Pons (tissue), 1 donor: ENCODE measurements at places on chromosomes 2 and 18.

DNA sequence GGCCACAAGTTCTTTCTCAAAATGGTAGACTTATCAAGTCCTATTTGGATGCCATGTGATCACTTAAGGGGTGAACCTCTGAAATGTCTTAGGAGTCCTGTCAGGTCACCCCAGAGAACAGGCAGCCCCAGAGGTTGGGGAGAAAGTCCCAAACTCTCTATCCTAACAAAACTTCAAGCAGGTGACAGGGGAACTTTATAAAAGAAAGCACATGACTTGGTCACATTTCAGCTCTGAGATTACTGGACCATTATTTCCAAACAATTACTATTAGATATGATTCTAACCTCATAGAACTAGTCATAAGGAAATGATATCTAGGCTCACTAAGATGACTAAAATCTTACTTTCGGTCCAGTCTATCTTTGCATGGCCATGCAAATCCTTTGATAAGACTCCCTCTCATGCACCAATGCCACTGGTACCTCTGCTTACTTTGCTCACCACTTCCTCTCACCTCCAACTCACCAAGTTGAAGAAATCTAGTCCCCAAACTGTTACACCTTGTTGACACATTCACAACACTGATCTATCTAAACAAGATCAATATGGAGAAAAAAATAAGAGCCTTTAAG lies 107.0 kb downstream of the GALNT14 start:
- no peak for DNase-seq

DNA sequence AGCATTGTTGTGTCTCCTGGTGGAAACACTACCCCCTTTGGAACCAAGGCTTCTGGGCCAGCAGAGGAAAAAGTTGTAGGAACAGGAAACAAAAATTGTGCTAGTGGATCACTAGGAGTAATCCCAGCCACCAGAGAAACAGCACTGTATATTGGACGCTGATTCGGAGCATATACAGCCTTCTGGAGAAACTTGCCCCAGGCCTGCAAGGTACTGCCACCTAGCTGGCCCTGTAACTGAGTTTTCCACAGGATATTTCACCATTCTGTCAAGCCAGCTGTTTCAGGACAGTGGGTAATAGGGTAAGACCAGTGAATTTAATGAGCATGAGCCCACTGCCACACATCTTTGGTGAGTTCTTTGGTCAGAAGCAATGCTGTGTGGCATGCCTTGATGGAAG lies 25.1 kb upstream of the EMILIN2 start:
- no peak for DNase-seq

DNA sequence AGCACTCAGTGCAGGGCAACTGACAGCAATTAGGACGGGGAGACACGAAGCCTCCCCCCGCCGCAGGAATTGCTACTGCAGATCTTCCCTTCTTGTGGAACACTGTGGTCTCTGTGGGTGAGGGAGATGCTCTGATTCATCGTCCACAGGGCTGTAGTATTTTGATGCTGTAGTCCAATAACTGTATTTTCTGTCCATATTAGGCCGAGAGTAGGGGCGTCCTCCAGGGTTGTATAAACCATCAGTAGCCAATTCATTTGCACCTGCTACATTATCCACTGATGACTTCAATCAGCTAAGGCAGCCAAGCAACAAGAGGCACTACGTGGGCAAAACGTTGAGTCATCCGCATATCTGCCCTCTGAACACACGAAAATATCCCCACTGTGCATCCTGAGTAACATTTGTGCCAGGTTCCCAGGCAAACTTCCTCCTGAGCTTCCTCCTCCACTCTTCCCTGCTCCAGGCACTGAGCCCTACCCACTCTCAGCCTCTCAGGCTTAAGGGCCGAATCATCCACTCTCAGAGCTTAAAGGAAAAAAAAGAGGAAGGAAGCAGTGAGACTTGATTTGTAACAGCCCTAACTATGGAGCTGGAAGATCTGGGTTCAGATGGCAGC lies 62.1 kb downstream of the LBH start:
- peak; percentile 6 for DNase-seq

DNA sequence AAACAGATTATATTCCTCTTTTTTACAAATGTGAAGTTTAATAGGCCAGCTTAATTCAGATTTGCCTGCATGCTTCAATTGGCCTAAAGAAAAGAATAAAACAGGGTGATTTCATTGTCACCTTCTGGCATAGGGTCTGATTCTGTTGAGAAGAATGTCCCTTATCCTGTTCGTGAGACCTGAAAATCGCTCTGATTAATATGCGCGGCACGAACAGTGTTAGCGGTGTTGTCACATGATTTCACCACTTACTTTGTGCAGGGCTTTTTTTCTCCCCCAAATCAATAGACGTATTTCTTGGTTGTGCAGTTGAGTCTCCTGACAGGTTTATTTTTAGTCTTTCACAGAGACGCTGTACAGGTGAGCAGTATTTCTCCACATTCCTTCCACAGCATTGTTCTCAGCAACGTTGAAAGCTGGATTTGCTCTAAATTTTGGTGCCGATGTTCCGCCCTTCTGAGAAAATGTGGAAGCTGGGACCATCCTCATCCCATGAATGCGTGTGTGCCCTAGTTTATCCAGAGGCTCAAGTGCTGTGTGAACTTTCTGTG lies 81.9 kb downstream of the ITGB1BP1 start:
- DNase-seq = no peak

DNA sequence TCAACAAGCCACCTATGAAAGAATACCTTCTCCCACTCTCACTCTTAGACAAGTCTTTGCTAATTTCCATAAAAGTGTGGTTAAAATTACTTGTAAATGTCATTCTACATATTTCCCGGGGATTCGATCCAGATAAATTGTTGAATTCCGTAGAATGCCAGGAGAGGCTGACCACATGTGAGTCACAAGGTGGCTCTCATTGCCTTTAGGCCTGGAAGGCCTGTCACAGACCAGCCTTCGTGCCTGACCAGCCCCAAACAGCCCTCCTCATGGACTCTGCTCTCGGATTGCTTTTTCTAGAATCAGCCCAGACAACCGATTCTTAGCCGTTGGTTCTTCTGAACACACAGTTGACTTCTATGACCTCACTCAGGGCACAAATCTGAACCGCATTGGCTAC lies 86.0 kb downstream of the RTN4 start:
- no peak for DNase-seq

DNA sequence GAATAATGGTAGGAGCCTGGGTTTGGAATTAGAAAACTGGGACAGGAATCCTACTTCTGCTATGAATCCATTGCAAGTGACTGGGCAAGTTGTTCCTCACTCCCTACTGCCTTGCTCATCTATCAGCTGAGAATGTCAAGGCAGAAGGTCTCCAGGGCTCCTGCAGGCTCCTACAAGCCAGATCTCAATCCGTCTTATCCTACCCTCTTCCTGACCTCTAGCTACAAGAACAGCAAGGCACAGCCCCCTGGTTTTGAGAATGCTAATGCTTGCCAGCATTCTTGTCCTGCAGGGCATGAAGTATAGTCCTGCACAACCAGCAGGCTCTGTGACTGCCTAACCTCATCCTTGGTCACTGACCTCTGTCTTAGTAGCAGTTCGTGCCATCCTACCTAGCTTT lies 141.9 kb upstream of the TNP1 start:
- DNase-seq = no peak

DNA sequence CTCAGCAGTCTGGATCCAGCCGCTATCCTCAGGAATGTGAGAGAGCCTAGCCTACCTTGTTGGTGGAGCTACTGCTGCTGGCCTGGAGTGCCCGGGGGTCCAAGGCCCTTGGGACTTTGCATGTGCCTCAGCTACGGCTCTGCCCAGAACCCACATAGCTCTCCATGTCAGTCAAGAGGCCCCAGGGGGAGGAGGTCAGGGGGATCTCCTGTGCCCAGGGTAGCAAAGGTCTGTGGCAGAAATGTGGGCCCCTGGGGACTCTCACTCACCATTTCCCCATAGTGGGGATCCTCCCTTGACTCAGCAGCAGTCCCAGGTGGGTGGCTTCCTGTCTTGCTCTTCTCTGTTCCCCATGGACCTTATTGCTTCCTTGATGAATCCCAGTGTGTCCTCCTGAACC lies 342.7 kb upstream of the CHAC2 start:
- DNase-seq = no peak

DNA sequence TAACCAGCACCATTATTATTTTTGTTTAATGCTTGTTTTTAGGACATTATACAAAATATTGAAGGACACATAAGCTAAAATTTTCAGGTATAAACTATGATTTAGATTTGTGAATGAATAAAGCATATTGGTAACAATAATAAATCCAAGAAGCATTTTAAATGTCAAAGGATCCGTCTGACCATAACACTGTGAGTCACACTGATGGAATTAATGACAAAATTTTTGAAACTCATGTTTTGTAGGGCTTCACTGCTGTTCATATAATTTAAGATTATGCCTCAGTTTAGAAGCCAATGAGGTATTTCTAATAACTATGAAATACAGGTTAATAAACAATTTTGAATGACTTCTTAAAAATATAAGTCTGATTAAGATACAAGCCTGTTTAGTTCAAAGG lies 124.6 kb downstream of the TMEFF2 start:
- no peak for DNase-seq

- no peak for DNase-seq
Measured at GRCh38 chr2:160493227-160494028, at the start of gene RBMS1. Gene RBMS1, minus strand, starts transcription at chr2:160493807. Its CDS starts 444 bp downstream, at chr2:160493363.

DNA sequence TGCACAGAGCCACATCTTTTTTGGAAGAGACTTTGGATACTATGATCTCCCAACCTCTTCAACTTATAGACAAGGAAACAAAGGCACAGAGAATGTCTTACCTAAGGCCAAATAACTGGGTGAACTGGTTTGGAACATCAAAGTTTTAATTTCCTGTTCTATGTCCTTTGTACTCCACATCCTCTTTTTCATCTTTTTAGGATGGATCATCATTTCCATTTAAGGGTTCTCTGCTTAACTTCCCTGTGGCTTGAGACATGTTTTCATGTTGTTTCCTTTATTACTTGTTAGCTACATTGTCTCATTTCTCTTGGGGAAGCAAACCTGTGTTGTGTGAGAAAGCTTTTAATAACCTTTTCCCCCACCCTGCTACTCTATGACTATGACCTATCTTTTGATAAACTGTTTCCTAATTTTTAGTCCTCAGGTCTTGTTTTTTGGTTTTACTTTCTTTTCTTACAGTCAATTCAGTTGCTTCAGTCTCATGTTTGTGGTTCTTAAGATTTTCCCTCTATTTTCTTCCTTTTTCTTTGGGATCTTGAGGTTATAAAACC lies 22.5 kb upstream of the RMND5A start:
- DNase-seq = no peak

DNA sequence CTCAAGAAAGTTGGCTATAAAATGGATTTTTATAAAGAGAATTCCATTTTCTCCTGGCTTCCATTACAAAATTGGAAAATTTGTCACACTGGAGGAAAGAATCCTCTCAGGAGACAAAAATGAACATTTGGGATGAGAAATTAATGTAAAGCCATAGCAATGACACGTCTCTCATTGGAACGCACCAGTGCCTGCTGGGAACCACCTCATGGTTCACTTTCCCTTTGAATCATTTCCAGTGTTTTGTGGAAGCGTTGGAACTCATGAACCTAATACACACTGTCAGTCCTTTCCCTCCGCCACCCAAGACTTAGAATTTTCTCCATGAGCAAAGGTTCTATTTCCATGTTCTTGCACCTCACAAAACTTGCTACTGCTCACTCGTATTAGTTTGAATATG lies 21.0 kb upstream of the NRP2 start:
- no peak for DNase-seq

GRCh38 chr2:66494708-66495107 lies 59.8 kb downstream of the MEIS1 start:
- DNase-seq = no peak

DNA sequence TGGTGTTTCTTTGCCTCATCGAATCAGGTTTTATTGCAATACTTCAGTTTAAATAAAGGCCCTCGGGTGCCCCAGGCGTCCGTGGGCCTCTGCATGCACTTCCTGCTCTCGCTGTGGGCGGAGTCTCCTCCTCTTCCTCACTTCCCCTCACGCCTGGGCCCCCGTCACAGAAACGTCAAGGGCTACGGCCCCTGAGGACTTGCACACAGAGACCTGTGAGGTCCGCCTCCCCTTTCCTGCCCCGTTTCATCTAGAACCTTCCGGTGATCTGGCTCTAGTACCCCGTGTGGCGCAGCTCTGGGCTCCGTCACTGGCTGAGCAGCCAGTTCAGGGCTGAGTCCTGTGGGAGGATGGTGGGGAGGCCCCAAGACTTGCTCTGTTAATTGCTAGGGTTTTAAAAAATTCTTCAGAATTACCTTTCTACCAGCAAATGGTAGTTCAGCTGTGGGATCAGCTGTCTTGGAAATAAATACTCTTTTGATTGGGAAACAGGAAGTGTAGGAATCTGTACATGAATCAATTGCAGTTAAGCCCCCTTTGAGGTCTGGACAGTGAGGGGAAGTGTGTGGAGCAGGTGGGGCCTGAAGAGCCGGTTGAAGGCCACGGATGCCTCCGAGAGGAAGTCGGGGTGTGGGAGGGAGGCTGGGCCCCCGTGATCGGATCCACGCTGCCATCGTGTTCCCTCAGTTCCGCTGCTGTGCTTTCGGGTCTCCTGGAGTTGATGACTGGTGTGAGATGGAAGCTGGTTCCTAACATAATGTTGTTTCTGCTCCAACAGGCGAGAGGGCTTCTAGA lies 10.2 kb downstream of the NFATC1 start:
- DNase-seq = peak; percentile 74

- no peak for DNase-seq
Measured at GRCh38 chr2:225328192-225328591, 71.3 kb upstream of the NYAP2 start.

- DNase-seq = no peak
Measured at GRCh38 chr18:25661831-25662230, 309.9 kb upstream of the ZNF521 start.

DNA sequence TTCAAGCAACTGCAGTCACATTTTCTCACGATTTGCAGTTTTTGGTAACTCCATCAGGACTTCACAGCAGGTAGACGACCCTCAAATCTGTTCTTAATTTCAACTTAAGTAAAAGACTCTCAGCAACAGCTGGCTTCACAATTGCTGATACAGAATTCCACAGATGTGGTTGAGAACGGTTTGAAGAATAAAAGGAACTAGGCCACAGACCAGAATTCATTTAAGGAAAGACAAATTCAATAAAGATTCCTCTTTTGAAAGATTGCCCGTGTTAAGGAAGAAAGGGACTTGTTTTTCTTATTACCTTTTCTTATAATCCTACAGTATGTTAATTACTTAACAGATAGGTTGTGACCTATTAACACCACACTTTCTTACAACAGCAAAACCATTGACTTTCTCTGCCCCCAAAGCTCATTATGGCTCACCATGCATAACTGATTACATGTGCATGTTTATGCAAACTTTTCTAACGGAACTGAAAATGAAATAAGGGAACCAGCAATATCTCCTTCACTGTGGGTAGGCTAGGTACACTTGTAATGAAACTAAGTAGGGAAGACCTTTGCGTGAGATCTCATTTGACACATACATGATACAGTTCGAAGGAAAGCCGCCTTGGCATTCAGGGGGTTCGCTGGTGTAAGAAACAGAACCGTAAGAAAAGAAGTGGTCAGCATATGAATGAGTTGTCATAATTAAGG lies 4.7 kb upstream of the ZNF516 start:
- no peak for DNase-seq

DNA sequence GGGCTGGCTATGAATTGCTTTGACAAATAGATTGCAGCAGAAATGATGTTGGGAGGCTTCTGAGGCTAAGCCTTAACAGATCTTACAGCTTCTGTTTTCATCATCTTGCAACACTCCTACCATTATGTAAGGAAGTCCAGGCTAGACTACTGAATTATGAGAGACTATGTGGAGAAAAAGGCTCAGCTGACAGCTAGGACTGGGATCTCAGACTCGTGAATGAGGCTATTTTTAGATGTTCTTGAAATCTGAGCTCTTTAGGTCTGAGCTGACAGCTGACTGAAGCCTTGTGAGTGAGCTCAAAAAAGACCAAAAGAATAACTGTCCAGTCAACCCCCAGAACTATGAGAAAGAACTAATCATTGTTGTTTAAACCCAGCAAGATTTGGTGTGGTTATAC lies 70.3 kb downstream of the VWC2L start:
- peak; percentile 84 for DNase-seq
